HFFc6 (cell line): ENCODE measurements at places on chromosomes 5 and 9.

GRCh38 chr9:86801246-86801645 is 146.1 kb downstream of the GAS1 start:
- no peak for DNase-seq

DNA sequence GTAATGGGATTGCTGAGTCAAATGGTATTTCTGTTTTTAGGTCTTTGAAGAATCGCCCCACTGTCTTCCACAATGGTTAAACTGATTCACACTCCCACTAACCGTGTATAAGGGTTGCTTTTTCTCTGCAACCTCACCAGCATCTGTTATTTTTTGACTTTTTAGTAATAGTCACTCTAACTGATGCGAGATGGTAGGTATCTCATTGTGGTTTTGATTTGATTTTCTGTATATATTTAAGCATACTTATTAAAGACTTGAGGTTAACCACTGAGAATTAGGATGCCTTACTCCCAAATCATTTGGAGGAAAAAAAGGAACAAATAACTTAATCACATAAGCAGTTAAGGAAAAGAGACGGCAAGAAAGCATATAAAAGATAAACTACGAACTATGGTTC is 181.6 kb upstream of the FST start:
- DNase-seq, result no peak

DNA sequence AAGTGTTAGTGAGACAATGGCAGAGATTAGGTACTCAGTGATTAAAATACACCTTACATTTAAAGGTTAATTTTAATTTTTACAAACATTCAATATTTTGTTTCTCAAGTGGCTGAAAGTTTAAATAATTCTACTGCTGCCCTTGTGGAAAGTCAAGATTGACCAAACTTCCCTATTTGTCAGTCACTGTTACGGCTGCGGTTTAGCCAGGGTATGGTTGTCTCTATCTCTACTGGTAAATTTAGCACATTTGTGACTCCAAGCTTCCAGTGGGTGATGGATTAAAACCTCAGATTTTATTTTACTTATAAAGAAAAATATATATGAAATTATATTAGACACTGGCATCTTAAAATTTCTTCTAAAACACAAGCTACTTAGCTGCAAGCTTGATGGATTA is 368.4 kb downstream of the CDH18 start:
- DNase-seq, result no peak

GRCh38 chr9:12826924-12827565 is 52.2 kb downstream of the LURAP1L start:
- no peak for DNase-seq

- no peak for DNase-seq
Measured at GRCh38 chr9:108859459-108860114, 2.5 kb upstream of the ACTL7A start.

DNA sequence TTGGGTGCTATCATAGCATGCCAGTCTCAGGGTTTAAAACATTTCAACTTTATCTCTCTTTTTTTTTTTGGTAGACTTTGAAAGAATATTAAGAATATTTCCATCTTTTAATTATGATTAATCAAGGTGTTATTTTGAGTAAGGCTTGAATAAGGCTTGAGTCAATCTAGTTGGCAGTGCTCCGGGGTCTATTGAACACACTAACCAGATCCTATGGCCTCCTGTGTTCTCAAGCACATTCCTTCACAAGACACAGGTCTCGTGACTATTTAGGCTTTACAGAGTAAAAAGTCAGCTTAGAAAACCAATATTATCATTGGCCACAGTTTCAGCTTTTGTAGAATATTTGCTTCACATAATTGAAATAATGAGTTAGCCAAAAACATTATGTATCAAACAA is 151.2 kb downstream of the ARHGEF28 start:
- DNase-seq, result no peak

- no peak for DNase-seq
Measured at GRCh38 chr9:128159522-128159783, 612 bp upstream of the BBLN start.

DNA sequence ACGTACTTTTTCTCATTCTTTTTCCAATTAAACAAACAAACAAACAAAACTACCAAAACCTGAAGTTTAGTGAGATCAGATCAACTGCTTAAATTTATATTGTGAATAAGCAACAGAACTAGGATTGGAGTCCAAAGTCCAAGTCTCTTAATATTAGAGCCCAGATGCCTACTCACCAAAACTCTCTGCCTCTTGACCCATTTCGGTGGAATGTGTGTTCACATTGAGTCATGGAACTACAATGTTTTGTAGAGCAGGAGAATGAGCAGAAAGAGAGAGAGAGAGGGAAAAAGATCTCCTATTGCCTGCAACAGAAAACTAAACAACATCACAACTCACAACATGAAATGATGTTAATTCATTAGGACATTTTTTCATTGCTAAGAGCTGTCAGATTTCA is 751.1 kb downstream of the TLR4 start:
- DNase-seq, result no peak

GRCh38 chr5:8879248-8879647 is 666.6 kb downstream of the SEMA5A start:
- no peak for DNase-seq

DNA sequence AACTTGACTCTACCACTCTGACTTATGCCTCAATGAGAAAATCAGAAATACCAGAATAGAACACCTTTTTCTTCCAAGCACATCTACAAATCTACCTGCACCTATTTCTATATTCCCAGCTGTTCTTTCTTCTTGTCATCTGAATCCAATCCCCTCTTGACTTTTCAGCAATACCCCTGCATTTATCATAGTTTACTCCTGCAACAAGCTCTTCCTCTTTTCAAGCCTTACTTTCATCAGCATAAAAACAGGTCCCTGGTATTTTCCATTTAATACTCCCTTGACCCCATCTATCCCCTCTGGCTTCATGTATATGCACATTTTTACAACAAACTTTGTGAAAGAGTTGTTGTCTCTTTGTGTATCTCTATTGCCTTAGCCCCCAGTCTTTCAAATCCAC is 3.1 kb downstream of the GEMIN5 start:
- DNase-seq, result no peak

DNA sequence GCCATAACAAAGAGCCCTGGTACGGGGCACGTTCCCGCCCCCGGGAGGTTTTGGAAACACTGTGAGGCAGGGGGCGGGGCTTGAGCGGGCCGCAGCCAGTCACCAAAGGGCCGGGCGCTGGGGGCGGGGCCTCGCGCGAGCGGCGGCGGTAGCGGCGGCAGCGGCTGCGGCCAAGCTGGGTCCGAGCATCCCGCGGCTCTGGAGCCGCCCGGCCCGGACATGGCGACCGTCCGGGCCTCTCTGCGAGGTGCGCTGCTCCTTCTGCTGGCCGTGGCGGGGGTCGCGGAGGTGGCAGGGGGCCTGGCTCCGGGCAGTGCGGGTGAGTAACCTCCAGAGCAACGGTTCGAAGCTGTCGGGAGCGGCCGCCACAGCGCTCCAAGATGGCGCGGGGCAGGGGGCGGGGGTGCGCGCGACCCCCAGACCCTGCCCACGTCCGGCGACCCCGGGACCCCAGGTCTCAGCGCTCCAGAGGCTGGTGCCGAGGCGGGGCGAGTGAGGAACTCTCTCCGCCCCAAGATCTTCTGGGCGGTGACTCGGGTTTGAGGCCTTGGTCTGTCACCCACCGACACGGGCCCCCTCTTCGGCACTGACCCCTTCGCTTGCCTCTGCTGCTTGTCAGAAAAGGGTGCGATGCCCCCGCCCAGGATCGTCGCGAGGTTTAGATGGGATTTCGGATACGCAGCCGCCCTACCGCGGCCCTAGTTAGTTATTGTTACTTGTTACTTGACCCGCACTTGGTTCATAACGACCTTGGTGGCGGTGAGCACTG is at the start of gene RECK:
Gene RECK (plus strand): TSS at position 134 of the 769 bp plus-strand sequence. CDS start 86 bp downstream, at position 220.
- peak; percentile 93 for DNase-seq

DNA sequence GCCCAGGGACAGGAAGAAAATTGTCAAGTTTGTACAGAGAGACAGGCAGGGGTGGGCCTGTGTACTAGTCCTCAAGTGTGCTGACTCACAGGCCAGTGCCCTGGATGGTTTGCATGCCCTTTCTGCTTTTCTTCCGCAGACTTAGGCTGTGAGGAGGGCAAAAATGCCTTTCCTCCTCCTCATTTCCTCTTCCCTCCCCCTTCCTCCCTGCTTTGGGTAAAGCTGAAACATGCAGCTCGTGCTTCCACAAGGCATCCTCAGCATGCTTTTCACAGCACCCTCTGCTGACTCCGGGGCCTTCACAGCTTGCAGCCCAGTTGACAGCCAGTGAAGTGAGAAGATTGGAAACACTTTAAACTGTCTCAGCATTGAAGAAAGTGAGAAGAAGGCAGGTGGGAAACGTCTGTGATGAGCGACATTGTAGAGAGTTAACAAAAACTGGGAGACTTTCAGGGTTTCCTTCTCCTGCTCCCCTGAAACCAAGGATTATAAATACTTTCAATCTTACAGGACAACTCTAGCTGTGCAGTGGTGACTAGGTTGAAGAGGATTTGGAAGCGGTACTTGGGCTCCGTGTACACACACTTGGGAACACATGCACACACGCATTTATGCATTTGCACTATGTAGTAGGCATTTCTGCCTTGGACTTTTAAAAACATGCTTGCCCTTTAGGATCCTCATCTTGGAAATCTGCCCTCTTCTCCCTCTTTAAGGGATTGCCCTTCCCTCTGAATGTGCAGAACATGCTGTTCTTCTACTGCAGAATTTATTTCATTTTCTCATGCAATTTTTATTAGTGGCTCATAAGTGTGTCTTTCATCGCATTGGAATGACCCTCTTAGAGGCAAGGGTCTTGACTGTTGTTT is 138.8 kb downstream of the GRIA1 start:
- peak; percentile 97 for DNase-seq

- peak; percentile 98 for DNase-seq
Measured at GRCh38 chr5:150789943-150790611, 11.5 kb downstream of the SMIM3 start.
